ENCODE measurements at places on chromosomes 1 and 21.

DNA sequence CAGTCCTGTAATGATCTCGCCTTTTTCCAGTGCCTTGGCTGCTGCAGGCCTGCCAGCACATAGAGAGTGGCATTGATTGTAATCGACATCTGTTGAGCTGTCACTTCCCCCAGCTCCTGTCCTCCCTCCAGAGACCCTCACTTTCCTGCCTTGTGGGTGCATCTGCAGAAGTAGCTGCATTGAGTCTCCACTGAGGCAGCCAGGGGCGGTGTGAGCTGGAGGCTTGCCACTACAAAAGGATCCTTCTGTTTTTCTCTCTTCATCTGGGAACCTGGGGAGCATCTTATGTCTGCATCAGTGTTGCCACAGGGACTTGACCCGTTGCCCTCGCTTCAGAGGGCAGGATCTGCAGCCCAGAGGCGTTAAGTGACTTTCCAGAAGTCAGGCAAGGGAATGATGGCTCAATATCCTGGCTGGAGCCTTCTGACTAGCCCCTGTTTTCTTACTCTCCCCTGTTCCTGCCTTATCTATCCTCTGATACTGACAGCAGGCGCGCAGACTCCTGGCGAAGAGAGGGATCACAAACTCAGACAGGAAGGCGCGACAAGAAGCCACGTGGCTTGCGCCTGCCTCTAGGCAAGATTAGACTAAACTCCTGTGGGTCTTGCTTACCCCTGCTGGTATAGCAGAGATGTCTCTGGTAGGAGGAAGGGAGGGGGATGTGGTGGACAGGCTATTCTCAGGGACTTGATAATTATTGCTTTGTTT is 13.3 kb upstream of the FMOD start:
- no peak for DNase-seq

- DNase-seq: no peak
Measured at GRCh38 chr1:116491700-116492357, 79.0 kb downstream of the CD58 start.

DNA sequence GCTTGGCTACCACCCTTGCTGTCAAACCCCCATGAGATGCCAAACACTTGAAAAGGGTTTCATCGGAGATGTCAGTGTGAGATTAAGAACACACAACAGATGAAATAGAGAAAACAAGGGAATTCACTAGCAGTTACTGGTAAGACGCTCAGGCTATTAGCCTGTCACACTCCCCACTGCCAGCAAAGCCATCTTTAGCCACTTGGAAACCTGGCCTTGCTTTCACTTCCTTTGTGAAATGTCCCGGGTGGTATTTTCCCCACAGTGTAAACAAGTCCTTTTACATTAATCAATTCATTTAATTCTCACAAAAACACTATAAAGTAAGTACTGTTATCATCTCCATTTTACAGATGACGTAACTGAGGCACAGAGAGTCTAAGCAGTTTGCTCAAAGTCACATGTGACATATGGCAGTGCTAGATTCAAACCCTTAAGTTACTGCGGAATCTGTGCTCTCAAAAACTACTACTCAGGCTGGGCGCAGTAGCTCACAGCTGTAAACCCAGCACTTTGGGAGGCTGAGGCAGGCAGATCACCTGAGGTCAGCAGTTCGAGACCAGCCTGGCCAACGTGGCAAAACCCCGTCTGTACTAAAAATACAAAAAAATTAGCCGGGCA is 32.7 kb upstream of the KHDRBS1 start:
- DNase-seq: no peak

GRCh38 chr1:94265011-94265422 is 27.6 kb upstream of the ARHGAP29 start:
- no peak for DNase-seq

DNA sequence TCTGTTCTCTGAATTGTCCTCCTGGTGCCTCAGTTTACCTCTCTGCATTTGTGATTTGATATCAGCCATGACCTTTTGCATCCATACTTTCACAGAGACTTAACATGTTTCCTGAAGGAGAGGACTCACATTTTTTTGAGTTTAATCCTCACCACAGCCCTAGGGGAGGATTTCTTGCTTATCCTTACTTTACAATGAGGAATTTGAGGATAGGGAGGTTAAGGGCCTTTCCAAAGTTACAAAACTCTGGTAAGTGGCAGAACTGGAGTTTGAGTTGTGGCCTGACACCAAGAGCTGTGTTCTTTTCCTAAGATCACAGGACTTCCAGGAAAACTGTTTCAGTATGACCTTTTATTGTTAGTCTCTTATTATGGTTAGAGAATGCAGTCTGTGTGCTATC is 34.2 kb downstream of the TNFRSF8 start:
- DNase-seq: no peak

DNA sequence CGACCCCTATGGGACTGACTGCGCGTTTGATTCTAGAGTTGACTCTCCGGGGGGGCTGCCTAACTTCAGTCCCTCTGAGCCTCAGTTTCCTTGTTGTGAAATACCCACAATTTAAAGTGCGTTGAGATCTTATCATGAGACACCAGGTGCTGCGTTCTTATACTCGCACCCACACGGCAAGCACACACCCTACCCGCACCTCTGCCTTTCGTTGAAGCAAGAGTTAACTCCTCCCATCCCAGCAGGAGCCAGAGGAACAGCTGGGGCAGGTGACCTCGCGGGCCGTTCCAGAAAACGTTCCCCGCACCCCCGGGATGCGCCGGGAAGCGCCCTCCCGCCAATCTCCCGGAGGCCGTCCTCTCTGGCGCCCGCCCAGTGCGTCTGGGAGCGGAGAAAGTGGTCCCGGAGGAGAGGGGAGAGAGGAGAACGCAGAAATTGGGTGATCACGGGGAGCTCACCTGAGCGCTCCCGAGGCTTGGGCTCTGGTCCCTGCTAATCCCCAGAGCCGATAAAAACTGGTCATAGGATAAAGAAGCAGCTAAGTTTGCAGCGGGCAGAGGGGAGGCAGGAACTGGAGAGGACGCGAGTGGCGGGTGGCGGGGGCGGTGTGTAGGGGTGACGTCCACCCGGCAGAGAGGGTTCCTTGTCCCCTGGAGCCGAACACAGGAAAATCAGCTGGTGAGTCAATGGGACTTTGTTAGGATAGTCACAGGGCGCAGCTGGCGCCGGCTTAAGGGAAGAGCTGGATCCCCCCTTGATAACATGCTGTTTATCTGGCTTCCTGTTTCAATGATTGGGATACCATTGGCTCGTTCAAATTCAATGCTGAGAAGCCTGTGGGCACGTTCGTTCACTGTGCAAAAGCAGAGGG is 869 bp downstream of the NAV1 start:
- DNase-seq: no peak

GRCh38 chr1:22870201-22870871 is 102.3 kb downstream of the LACTBL1 start:
- DNase-seq: no peak

- DNase-seq: no peak
Measured at GRCh38 chr1:91846007-91846638, 39.8 kb downstream of the TGFBR3 start.

GRCh38 chr1:6239950-6240768 is 3.8 kb upstream of the HES3 start:
- no peak for DNase-seq

DNA sequence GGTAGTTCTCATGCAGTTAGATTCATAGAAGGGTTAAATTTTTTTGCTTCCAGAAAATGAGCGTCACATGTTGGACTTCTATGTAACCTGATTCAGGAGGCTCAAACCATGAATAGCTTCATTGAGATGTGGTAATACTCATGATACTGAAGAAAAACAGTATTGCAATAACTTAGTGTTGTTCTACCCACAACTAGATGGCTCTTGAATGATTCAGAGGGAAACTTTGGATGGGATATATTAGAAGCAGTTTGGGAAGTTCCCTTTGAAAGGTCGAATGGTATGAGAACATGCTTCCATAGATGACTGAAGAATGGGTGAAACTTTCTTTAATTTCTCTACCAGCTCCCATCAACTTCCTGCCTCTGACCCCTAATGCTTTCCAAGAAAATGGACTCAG is 211.7 kb upstream of the PTGFR start:
- no peak for DNase-seq

GRCh38 chr21:26572702-26573381 is at the start of gene CYYR1:
Gene CYYR1 (minus strand): TSS chr21:26573286. CDS start chr21:26572940, 346 bp downstream.
- no peak for DNase-seq

DNA sequence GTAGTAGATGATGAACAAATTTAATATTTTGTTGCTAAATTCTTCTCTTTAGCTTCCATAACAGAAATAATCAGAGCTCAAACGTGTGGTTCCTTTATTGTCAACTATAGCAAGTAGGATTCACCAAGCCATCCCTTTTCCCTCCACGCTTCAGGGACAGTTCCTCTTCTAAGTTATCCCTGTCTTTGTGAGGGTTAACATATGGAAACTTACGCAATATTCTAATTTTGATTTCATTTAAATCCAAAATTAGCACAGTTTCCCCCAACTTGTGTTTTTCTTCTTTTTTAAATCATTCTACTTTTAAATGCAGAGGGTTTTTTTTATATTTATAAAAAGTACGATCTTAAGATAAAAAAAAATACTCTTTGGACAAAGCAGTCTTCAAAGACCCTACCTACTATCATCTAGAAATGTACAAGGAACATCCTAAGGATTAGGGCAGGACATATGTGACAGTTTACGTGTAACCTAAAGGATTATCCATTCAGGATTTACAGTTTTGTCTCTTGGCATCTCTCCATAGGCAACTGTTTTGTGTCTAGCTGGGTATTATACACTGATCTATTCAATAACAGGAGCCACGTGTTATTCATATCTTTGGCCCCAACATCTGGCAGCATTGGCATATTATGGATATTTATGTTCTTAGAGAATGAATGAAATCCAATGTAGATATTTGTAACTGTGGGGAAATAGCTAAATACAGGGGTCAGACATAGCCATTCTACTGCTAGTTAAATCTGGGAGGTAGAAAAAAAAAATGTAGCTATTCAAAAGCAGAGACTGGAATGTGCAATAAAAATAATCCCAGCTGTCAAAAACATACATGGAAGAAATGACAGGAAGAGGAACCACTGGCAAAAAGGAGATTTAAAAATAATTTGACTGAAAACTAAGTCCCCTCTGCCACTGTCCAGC is 272.9 kb downstream of the NEGR1 start:
- DNase-seq: no peak

- no peak for DNase-seq
Measured at GRCh38 chr1:205542367-205542766, 37.9 kb downstream of the CDK18 start.

GRCh38 chr1:213291526-213291925 is 240.5 kb downstream of the RPS6KC1 start:
- no peak for DNase-seq

Measured in stimulated activated CD4-positive, alpha-beta T cell treated with anti-CD3 and anti-CD28 coated beads, Interleukin-12 subunit alpha, Interleukin-12 subunit beta, amount 100 ng/mL, for 4 hours (primary cell).